Pons (tissue), 1 donor: ENCODE measurements at places on chromosomes 3 and 15.

GRCh38 chr3:74643636-74644035, 29.2 kb upstream of the CNTN3 start:
- peak; percentile 8 for DNase-seq

- DNase-seq, result peak; percentile 92
Measured at GRCh38 chr3:124772081-124772831, 42.0 kb downstream of the UMPS start.

DNA sequence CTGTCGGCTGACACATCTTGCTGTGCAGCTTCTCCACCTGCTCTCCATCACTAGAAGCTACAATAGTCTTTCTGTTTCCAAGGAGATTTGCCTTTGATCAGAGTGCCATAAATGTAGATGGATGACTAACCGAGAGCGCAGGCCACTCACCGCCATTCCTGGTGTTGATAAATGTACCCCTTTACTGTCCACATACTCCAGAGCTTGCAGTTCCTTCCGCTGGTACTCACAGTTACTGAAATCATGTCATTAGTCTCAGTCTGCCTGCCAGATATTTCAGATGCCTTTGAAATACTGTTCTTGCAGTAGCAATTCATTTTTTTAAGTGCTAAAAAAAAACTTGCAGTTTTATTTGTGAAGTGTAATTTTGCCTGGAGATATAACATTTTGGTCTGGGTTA, 72.3 kb downstream of the BLM start:
- no peak for DNase-seq

DNA sequence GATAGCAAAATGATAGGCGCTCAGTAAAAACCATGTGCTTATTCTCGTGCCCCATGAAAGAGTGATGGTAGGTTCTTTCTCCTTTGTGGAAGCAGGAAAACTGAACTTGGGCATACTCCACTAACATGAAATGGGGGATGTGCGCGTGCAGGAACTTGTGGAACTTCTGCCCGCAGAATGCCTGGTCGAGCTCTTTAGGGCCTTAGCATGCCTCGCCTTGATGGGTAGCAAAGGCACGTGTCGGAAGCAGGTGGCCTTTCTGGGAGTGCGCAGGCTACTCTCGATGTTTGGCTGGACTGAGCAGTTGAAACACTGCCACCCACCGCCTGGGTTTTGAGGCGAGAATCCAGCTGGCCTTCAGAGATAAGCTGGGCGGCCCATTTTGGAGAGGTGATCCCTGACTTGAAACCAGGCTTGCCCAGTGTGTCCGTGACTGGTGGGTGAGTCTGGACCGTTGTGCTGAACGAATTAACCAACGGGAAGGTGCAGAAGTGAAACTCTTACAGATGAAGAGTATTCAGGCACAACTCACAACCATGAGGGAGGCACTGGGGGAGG, 842 bp downstream of the PCCB start:
- peak; percentile 90 for DNase-seq

- no peak for DNase-seq
Measured at GRCh38 chr3:37124435-37124834, 49.9 kb downstream of the LRRFIP2 start.

DNA sequence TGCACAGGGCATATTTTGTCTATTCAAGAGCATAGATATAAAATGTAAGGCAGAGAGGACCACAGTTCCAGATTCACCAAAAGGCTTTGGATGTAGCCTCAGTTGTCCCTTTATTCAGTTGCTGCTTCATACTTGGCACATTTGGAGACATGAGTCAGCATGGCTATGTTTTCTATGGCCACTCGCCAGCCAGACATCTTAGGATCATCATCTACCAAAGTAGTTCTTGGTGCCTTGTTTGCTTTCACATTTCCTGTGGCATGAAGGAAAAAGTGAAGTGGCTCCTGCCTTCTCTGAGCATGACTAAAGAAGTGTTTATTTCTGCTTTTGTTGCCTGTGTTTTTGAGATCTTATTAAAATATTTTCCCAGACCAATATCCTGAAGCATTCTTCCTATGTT, 7.2 kb downstream of the SUSD5 start:
- DNase-seq, result no peak

DNA sequence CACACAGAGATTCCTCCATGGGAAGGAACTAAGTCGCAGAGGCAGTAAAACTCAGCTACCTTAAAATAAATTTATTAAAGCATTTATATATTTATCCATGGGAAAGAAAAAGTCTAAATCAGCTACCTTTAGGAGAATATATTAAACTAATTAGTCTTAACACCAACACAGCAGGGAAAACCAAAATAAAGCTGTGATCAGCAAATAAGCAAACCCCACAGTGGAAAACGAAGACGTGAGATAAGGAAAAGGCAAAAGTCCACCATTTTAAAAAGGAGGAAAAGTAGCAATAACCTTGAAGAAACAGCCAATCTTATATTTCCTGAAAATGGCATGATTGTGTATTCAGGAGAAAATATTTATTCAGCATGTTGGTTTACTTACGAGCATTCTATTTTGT, 473.0 kb upstream of the ROBO2 start:
- no peak for DNase-seq

- DNase-seq, result no peak
Measured at GRCh38 chr15:77468896-77469295, 48.2 kb downstream of the HMG20A start.

- no peak for DNase-seq
Measured at GRCh38 chr3:19886404-19886803, 47.6 kb downstream of the EFHB start.

- DNase-seq, result no peak
Measured at GRCh38 chr3:100030346-100030745, 84.0 kb downstream of the FILIP1L start.

- DNase-seq, result no peak
Measured at GRCh38 chr3:29186982-29187725, 93.7 kb upstream of the RBMS3 start.

GRCh38 chr15:37291920-37292319, 191.6 kb upstream of the MEIS2 start:
- no peak for DNase-seq

DNA sequence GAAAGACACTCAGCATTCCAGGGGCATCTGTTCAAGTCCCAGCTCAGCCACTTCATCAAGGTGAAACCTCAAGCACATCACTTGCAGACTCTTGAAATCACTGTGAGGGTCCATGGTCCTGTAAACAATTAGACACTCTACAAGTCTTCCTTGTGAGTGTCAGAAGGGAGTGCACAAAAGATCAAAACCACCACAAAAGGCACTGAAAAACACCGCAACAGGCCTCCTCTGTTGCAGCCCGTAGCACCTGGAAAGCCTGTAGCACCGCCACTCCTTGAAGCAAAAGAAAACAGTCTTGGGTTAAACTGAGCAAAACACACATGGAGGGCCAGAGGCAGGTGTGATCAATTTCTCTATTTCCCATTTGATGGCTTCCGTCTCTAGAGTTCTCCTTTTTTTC, 63.8 kb upstream of the SNRK start:
- DNase-seq, result no peak

DNA sequence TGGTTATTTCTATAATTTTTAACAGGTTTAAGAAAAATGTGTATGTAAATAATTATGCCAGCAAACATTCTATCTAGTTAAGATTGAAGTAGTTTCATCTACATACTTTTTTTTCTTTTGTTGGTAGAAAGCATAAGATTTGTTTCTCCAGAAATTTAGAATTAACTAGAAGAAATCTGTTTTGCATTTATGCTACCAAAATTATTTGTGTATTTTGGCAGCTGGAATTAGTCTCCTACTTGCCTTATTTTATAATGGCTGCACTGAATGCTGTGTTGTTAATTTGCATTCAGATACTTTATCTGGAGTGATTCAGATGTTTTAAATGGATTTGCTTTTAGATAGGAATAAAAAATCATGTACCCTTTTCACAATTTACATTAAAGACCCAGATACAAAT, 100.2 kb upstream of the NAALADL2 start:
- no peak for DNase-seq

- DNase-seq, result peak; percentile 79
Measured at GRCh38 chr3:49775538-49775937, 10.8 kb downstream of the IP6K1 start.

DNA sequence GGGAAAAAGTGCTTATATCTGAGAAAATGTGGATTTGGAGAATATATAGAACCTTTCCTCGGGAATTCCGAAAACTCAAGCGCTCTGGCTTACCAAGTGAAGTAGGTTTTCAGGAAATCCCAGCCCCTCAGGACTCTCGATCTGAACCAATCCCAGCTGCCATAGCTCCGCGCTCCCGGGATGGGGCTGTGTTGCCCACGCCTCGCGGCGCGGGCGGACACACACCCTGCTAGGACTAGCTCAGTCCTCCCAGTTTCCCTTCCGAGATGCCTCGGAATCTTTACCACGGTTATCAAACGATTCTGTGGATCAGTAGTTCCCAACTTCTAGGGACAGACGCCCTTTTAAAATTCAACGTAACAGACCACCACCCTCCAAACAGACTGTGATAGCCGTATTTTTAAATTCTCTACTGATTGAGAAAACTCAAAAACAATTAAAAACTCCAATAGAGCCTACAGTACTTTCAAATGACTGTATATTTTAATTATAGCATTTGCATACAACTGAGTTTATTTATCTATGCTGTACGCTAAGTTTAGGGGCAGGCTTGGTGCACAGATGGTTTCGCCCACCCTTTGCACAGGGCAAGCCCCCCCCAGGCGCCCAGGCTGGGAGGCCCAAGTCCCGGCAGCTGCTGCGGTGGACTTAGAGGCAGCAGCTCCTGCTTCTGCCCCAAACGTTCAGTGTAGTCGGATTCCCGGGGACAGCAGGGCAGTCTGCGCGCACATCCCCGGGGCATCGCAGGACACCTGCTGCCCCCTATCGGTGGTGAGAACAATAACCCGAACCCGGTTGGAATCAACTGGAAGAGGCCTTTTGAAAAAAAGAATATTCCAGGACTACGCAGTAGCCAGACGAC, 52.3 kb downstream of the CCDC54 start:
- DNase-seq, result peak; percentile 94

DNA sequence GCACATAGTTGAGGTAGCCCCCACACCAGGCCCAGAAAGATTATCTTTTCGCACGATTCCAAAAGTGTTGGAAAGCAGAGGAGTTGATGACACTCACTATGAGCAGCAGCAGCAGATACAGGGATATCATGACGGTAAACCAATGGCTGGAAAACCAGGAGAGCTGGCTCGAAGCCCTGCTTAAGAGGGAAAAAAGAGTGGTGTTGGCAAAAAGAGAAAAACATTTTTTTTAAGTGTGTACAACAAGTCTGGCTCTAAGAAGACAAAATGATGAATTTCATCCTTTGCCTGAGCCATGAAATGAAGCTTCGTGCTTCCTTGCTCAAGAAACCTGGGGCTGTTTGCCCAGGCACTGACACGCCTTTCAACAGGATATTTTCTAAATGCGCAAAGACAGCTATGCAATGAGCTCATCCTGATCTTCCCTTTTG, 27.3 kb downstream of the PARP16 start:
- DNase-seq, result no peak

DNA sequence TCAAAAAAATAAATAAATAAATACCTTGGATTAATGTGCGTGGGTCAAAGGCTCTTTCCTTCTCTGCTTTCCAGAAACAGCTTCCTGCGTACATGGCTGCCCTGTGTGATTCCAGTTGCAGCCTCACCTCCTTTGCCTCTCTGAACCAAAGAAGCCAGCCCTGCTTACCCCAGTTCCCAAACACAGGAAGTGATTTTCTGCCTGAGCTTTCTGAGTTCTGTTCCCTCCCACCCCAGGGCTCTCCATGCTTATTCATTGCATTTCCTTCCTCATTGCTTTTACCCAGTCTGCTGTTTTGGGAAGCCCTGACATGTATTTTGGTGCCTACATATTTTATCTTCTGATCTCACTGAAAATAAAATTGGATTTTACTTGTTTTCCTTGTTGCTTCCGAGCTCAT, 15.4 kb downstream of the ZSCAN2 start:
- no peak for DNase-seq

GRCh38 chr3:126124896-126125295, 41.0 kb upstream of the SLC41A3 start:
- DNase-seq, result no peak

DNA sequence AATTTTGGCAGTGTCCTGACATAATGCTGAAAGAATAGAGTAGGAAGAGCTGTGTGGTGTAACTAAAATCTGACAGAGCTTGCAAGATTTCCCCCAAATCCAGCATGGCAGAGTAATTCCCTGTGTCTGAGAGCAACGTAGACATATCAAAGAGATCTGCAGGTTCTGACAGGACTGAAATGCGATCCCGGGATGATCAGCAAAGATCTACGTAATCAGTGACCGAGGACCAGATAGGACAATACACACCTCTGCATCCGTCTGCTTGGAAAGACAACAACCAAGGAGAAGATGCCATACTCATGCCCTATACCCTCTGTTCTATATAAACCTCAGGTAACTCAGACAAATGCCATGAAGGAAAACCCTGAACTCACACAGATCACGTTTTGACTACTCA, 26.6 kb upstream of the SYNPR start:
- no peak for DNase-seq

- DNase-seq, result no peak
Measured at GRCh38 chr3:95971573-95971972, 842.8 kb upstream of the EPHA6 start.

DNA sequence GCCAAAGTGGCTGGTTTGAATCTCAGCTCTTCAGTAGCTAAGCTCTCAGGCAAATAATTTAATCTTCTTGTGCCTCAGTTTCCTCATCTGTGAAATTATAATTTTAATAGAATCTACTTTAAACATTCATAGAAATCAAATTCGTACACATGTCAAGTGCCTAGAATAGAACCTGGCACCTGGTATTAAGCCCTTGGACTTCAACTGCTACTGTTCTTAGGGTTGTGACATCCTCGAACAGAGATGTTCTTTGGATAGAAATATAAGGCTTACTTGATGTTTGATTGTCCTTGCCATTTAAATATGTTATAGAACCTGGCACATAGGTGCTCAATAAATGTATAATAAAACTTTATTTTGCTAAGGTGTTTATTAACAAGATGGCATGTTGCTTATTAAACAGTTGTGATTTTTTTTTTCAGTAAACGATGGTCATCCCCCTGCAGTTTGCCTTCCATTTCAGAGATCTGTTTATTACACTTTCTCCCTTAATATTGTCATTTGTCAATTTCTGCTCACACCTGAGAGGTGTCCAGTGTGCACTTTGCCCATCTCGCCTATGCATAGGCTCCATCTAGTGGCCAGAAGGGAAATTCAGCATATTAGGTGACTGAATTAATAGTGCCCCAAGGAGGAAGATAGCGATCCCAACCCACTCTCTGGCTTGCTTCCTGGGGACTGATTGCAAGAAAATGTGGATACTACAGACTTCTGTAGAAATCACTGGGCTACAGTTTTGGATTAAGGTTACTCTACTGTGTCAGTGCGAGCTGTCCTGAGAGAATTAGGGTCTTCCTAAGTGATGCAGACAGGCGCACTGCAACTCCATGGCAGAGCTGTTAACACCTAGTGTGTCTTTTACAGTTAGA, 10.7 kb downstream of the IGF1R start:
- DNase-seq, result peak; percentile 68
